ENCODE measurements at places on chromosomes 7 and 10.

GRCh38 chr10:22670788-22671187, 43.6 kb downstream of the PIP4K2A start:
- DNase-seq, result no peak

GRCh38 chr7:35446091-35446490, 192.2 kb upstream of the TBX20 start:
- no peak for DNase-seq

DNA sequence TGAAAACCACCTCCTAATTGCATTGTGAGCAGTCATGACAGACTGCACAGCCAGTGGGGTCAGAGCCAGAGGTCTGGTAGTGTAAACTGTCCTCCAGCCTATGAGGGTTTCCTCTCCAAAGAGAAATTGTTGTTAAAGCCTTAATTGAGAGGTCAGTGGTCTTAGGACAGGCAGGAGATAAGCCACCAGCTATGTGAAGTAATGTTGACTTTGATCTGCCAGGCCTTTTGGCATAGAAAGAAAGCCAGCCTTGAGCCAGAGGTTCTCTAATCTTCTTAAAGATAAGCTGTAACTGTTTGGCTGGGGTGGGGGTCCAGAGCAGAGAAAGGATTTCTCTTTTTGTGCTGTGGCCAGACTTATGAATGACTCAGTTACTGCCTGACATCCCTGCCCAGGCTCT, 248.4 kb downstream of the WDR11 start:
- DNase-seq, result no peak

- no peak for DNase-seq
Observed at GRCh38 chr10:101901340-101901739, 57.7 kb upstream of the KCNIP2 start.

DNA sequence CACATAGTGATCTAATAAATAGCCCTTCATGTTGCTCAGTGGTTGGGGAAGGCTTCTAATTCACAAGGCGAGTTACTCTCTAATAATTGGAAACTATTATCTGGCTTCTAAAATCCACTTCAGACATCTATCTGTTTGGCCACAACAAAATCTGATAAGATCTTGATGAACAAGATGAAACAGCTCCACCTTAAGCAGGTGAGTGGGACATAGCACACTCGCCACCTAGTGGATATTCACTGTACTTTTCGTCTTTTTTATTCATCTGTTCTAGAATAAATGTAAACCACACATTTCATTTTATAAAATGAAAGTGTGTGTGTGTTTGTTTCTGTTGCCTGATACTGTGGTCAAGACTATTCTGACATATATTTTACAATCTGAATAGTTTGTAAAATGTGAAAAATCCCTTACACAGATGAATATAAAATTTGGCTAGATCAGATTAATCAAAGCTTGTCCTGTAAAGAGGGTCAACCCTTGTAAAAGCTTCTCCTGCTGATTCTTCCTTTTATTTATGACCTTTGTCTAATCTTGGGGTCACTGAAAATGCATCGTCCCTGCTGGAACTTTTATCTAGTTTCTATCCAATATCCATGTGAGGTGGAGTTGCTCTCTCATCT, 26.5 kb upstream of the CNTNAP2 start:
- DNase-seq, result no peak

GRCh38 chr7:107968449-107968848, 34.5 kb downstream of the LAMB1 start:
- DNase-seq, result no peak

DNA sequence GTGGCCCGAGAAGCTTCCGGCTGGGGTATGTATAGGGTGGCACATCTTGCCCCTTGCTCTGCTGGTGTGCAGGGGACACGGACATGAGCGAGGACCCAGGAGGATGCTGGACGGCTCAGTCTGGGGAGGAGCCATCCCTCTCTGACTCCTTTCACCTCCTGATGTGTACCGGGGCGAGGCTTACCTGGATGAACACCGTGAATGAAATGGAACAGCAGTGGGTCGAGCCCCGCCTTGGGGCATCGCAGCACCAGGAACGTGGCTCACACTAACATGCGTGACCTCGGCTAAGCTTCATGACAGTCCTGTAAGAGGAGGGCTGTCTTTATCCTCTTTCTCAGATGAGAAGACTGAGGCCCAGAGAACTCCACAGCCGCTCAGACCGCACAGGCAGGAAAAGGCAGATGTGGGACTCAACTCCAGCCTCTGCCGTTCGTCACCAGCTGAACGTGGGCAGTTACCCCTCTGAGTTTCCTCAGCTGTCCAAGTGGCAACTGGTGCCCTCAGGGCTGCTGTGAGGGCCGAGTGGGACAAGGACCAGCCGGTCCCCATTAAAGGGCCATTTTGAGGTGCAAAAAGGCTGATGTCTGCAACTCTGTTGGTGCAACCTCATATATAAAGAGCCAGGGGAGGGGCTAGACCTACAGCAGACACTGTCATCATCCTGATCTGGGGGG, 54.5 kb downstream of the INSIG1 start:
- no peak for DNase-seq

DNA sequence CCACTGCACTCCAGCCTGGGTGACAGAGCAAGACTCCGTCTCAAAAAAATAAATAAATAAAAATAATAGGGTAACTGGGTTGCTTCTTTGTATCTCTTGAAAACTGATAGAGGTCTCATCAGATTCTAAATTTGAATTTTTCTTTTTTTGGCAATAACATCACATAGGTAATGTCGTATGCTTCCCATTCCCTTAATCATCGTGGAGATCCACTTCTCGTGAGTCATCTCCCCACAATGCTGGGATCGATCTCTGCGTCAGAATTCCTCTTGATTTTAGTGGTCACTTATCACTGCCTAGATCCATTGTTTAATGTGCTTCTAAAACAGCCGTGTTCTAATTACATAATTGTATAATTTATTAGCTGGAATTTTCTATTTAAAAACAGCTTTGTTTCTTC, 70.5 kb upstream of the DNAJB6 start:
- no peak for DNase-seq

GRCh38 chr10:102283488-102283887, 38.2 kb downstream of the GBF1 start:
- no peak for DNase-seq

GRCh38 chr7:27046854-27047549, 48.8 kb downstream of the HOXA1 start:
- no peak for DNase-seq

Measured in activated naive CD4-positive, alpha-beta T cell (primary cell).